Stimulated activated CD8-positive, alpha-beta memory T cell treated with anti-CD3 and anti-CD28 coated beads, Interleukin-12 subunit alpha, Interleukin-12 subunit beta, amount 100 ng/mL, for 1 hour (primary cell): ENCODE measurements at places on chromosomes 3 and 15.

DNA sequence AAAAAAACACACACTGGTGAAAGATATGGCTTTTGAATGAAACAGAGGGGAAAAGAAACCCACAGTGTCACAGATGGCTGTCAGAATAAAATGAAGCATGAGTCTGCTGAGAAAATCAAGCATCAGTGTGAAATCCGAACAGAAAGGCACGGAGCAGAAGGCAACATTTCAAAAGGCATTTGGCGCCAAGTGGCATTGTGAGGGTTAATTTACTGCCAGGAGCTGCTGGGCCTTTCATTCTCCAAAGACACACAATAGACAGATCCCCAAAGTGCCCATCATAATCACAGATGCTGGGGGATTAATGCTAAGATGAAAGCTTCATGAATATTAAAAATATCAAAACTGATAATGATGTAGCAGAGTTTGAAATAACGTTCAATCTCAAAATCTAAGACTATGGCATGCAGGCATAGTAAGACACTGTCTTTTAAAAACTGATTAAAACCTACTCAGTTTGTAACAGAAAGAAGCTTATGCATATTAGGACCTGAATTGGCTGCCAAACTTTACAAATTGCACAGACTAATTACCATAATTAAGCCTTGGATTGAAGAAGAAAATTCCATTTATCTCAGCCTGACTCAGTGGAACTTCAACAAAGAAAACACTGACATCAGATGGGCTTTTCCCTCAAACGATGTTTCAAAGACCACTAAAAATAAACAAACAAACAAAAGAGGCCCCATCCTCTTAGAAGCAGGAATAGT, 589.2 kb downstream of the ROBO1 start:
- DNase-seq: no peak

DNA sequence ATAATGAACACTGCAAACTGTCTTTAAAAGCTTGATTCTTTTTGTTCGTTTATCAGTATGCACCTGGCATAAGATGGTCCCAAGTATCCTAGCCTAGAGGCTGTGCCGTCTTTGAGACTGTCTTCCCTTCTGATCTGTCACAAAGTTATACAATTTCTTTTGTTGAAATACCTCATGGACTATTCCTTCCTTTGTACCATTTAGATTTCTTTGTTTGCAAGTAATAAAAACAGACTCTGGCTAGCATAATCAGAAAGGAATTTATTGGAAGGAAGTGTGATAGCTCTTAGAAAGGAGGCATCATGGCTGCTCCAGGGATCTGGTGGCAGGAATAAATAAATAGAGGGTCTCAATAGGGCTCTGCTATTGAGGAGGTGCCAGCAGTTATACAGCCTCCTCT, 280.4 kb downstream of the SLC9A9 start:
- no peak for DNase-seq

DNA sequence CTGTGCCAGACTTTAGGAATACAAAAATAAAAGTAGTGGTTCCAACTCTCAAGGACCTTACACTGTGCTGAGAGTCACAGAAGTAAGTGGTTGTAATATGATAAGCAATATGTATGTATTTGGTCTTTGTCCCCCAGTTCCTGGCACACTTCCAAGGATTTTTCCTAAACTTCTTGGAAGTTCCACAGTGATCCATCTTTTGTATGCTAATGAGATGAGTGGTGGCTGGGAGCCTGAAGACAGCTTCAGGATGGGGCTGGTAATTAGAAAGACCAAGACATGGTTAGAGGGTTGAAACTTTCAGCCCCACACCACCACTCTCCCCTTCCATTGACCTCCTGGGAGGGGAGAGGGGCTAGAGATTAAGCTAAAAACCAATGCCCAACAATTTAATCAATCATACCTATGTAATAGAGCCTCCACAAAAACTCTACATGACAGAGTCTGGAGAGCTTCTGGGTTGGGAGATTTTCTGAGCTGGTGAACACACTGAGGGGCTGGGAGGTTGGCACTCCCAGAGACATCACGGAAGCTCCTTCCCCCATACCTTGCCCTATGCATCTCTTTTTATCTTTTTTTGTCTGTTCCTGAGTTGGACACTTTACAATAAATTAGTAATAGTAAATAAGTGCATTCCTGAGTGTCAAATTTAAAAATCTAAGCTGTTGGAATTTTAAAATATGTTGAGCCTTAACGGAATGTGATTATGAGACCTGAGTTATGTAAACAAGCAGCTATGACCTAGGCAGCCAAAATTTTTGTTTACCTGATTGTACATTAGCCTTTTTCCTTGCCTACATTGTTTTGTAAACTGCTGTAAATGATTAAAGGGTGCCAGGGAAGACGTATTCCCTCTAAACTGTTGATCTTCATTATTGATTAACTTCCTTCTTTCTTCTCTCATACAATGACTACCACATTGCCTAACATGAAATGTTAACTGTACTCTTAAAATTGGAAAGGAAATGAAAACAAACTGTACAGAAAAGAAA, 24.3 kb downstream of the CD200R1L start:
- no peak for DNase-seq

DNA sequence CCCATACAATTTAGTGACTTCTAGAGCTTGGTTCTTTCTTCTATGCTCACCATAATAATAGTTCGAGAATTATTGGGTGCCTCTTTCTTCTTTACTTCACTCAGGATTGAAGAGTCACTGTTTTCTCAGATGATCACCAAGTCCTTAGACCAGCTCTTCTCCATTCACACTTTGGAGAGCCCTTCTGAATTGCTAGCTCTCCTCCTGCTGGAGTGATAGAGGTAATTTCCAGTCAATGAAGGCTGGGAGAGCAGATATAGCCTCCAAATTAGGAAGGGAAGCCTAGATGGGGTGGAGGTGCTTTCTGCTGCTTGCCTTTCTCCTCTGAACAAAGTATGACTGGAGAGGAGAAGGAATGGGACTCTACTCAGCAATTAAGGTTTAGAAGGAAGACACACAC, 10.7 kb upstream of the BBX start:
- no peak for DNase-seq

DNA sequence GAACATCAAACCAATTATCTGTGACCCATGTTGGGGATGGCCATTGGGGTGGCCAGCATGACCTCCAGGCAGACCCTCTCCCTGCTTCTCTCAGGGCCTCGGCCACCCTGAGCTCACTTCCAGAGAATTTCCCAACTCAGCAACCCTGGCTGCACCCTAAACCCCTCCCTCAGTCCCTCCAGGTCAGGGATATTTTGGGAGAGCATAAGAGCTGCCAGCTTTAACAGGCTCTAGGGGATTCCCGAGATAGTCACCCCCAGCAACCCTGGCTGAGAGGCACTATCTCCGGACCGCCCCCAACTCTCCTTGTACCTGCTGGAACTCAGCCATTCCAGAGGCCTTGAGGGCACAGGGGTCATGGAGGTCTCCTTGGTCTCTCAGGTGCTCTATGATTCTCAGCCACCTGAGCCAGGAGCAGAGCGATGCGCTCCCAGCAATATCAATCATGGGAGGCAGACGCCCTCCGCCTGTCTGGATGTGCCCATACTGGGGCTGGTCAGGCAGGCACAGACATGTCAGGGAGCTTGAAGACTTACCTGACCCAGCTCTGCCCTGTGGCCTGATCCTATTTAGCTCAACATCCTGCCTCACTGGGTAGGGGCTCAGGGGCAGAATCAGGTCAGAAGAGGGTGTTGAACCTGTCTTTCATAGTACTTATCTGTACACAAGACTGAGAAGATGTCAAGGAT, 34.9 kb upstream of the CILP start:
- no peak for DNase-seq

DNA sequence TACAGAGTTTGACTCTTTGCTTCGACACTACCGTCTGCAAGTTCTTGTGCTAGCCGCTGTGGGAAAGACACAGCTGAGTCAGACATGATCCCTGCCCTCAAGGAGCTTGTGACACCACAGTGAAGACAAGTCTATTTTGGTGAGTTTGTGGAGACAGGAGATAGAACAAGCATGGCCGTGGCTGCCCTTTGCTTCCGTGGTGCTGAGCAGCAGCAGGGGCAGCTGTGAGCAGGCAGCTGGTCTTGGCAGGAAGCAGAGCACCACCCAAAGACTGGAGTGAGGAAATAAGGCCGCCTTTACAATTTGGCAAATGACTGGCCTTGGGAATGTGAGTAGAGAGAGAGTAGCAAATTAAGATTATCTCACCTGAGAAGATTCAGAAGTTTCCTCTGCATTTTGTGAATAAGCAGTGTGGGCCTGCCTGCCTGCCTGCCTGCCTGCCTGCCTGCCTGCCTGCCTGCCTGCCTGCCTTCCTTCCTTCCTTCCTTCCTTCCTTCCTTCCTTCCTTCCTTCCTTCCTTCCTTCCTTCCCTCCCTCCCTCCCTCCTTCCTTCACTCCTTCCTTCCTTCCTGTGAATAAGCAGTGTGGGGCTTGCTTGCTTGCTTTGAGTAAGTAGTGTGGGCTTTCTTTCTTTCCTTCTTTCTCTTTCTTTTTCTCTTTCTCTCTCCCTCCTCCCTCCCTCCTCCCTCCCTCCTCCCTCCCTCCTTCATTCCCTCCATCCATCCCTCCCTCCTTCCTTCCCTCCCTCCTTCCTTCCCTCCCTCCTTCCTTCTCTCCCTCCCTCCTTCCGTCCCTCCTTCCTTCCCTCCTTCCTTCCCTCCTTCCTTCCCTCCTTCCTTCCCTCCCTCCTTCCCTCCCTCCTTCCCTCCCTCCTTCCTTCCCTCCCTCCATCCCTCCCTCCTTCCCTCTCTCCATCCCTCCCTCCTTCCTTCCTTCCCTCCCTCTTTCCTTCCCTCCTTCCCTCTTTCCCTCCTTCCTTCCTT, 1.6 kb upstream of the GCNT3 start:
- DNase-seq: no peak

GRCh38 chr3:65545429-65545828, 493.3 kb downstream of the MAGI1 start:
- no peak for DNase-seq

DNA sequence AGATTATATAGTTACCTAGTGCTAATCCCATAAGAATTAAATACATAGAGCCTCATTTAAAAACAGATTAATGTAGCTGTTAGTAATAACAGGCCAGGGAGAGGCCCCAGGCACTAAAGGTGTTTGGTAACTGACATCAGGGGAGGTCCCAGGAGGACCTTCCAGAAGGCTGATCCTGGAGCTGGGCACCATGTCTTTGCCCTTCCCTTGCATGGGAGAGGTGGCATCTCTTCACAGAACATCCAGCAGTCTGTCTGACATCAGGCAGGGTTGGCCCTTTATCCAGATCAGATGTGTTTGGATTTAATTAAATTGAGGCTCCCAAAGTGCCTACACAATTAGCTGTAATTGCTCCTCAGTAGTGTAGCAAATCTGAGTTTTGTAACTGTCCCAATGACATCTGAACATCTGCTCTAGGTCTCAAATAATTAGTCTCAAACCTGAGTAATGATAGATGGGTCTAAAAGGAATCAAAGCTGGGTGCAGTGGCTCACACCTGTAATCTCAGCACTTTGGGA, 53.0 kb downstream of the RLBP1 start:
- DNase-seq: no peak

DNA sequence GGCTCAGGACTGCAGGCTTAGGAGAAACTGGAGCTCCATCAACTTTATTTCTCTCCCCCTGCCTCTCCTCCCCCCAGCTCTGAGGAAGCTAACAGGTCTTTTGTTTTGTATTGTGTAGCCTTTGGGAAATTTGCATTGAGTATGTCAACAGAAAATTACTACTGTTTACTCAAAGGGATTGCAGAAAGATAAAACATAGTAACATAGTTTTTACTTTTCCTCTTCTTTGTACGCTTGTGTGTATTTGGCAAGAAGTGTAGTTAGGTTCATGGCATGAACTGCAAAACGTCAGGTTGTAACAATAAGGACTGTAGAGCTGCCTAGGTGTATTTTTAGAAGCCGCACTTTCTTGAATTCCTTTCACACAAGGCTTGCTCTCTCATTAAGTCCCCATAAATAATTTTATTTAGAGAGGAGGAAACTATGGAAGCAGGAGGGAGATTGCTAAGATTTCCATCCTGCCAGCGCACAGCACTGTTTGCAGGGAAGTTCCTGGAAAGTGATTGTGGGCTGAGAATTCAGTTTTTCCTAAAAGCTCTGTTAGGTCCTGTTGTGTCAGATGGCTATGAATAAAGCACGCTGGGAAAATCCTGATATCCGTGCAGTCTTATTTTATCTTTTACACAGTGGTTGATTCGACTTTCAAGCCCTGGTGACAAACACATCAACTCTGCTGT, 21.1 kb upstream of the SATB1 start:
- DNase-seq: no peak

GRCh38 chr3:61520966-61521628, 40.3 kb upstream of the PTPRG start:
- no peak for DNase-seq

DNA sequence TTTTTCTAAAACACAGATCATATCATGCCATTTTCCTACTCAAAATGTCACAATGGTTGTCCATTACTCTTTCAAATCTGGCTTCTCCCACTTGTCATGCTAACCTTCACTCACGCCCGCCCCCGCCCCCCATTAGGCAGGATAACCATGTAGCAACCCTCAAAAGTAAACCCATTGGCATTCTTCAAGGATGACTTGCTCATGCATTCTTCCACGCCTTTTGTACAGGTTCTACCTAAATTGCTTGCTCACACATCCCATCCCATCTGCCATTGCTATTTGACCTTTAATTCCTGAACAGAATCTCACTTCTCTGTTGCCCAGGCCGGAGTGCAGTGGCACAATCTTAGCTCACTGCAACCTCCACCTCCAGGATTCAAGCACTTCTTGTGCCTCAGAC, 389.3 kb downstream of the MCTP2 start:
- no peak for DNase-seq

GRCh38 chr3:178439504-178439903, 96.7 kb upstream of the KCNMB2 start:
- no peak for DNase-seq

DNA sequence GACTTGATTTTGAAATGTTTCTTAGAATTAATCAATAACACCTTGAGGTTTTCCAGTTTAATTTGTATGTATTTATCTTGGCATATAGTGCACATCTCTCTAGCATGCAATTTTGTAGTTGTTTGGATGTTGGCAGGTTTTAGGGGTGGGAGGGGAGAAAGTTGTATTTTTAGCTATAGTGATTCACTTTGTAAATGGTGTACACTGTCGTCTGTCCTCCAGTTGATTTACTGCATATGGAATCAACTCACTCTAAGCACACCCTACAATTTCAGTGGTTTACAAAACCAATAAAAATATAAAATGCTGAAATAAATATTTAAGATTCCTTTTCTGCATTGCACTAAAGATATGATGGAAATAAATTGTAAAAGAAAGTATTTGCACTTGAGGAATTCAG, 199.1 kb downstream of the CDIN1 start:
- DNase-seq: no peak
